Naive thymus-derived CD4-positive, alpha-beta T cell (primary cell): ENCODE measurements at places on chromosomes 7 and 10. TPM values are rescaled to one million over a fixed set of nuclear protein-coding genes. Genes with fewer than 3 reads are reported as not detected.

DNA sequence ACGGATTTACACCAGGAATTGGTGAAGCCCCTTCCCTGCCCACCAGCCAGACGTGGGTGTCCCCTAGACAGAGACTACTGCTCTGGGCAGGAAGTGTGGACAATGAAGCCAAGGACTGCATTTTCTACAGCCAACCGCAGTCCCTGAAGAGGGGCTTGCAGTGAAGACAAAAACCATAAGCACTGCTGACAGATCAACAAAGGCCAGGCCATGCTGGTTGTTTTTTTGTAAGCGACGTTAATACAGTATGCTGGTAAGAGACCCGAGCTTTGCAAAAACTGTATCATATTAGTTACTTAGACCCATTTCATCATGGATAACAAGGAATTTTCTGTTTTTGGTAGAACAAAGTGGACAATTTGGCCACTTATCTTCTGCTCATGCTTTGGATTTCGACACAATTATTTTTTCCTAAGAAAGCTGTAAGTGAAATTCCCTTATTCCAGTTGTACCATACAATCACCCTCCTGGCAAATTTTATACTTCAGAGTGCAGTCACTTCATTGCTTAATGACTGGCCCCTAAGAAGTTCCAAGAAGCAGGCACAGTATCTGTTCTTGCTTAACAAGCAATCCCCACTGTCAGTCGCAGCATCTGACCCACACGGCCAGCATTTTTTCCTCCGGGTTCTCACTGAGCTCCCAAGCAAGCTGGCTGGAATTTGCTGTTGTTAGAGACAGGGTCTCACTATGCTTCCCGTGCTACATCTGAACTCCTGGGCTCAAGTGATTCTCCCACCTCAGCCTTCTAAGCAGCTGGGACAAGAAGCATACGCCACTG is 163.5 kb downstream of the PARD3 start:
- H3K36me3 ChIP-seq = no peaks in the 10 kb centered on the region
- H3K4me3 ChIP-seq = no peak overlapping the region
- no peak overlapping the region for H3K27ac ChIP-seq
- H3K4me1 ChIP-seq = no peaks in the 10 kb centered on the region
- no peaks in the 10 kb centered on the region for H3K27me3 ChIP-seq

HOXA4 gene
- not detected for total RNA-seq

DNA sequence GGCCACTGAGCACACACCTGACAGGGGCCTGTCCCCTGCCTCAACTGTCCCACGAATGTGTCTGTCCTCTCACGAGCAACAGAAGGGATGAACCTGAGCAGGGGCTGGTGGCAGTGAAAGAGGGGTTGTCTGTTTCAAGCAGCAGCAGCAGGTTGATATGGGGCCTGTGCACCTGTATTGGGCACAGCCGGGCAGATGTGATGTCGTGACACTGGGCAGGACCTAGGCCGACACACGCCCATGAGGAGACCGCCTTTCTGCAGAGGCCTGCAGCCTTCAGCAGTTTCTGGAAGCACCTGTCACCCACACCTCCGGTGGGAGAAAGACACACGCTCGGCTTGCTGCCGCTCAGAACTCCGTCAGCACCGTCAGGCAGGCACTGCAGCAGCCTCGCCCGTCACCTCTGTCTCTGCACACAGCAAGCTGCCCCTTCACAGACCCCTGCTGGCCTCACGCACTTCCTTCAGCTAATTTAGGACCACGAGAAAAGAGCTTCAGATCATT is 48.5 kb downstream of the AMZ1 start:
- H3K27me3 ChIP-seq = no peaks in the 10 kb centered on the region
- no peak for DNase-seq
- no peaks in the 10 kb centered on the region for H3K4me1 ChIP-seq

DNA sequence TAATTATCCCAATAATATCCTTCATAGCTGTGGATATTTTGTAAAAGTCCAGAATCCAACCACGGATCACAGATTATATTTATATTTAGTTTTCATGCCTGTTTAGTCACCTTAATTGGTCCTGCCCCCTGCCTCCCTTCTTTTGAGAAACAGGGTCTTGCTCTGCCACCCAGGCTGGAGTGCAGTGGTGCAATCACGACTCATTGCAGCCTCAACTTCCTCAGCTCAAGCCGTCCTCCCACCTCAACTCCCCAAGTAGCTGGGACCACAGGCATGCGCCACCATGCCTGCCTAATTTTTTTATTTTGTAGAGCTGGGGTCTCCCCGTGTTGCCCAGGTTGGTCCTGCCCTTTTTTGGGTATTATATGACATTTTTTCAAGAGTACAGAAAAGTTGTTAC is 129.4 kb downstream of the KAT6B start:
- H3K27ac ChIP-seq = no peak overlapping the region
- H3K4me1 ChIP-seq = no peaks in the 10 kb centered on the region
- no peaks in the 10 kb centered on the region for H3K36me3 ChIP-seq
- DNase-seq = no peak

GRCh38 chr7:27160145-27160545 is 3.7 kb upstream of the HOXA7 start:
- DNase-seq = no peak
- peaks cover 28% of the 10 kb centered on the region for H3K27me3 ChIP-seq
- no peaks in the 10 kb centered on the region for H3K36me3 ChIP-seq

- H3K4me1 ChIP-seq = no peaks in the 10 kb centered on the region
- no peak for DNase-seq
- no peaks in the 10 kb centered on the region for H3K36me3 ChIP-seq
- H3K27ac ChIP-seq = no peak overlapping the region
Observed at GRCh38 chr7:120070201-120070600, 202.8 kb upstream of the KCND2 start.

- DNase-seq = no peak
- H3K27me3 ChIP-seq = no peaks in the 10 kb centered on the region
- no peak overlapping the region for H3K4me3 ChIP-seq
- no peak overlapping the region for H3K27ac ChIP-seq
Observed at GRCh38 chr7:149787428-149788299, 14.3 kb upstream of the ZNF467 start.

- no peaks in the 10 kb centered on the region for H3K27me3 ChIP-seq
- no peak for DNase-seq
- H3K27ac ChIP-seq = no peak overlapping the region
- H3K4me1 ChIP-seq = no peaks in the 10 kb centered on the region
- H3K36me3 ChIP-seq = no peaks in the 10 kb centered on the region
Observed at GRCh38 chr10:44416936-44417335, 32.0 kb upstream of the CXCL12 start.

KNDC1 gene
- total RNA-seq = 3.6 TPM

EGFR gene
- 0.16 TPM for total RNA-seq

DNA sequence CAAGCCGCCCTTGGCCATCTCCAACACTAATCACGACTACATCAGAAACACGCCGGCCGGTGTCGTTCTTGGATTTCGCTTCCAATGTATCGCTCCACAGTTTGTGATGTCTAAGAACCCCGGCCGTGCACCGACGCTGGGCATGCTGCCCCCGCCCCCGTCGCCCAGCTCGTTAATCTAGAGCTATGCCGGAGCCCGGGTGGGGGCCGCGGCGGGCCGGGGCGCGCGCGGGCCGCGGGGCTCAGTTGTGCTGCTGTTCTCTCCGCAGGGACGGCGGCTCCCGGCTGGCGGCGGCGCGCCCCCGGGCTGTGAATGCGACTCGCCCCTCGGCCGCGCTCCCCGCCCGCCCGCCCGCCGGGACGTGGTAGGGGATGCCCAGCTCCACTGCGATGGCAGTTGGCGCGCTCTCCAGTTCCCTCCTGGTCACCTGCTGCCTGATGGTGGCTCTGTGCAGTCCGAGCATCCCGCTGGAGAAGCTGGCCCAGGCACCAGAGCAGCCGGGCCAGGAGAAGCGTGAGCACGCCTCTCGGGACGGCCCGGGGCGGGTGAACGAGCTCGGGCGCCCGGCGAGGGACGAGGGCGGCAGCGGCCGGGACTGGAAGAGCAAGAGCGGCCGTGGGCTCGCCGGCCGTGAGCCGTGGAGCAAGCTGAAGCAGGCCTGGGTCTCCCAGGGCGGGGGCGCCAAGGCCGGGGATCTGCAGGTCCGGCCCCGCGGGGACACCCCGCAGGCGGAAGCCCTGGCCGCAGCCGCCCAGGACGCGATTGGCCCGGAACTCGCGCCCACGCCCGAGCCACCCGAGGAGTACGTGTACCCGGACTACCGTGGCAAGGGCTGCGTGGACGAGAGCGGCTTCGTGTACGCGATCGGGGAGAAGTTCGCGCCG is 1.9 kb downstream of the VWC2 start:
- DNase-seq = no peak
- H3K4me1 ChIP-seq = no peaks in the 10 kb centered on the region
- H3K27ac ChIP-seq = no peak overlapping the region

DNA sequence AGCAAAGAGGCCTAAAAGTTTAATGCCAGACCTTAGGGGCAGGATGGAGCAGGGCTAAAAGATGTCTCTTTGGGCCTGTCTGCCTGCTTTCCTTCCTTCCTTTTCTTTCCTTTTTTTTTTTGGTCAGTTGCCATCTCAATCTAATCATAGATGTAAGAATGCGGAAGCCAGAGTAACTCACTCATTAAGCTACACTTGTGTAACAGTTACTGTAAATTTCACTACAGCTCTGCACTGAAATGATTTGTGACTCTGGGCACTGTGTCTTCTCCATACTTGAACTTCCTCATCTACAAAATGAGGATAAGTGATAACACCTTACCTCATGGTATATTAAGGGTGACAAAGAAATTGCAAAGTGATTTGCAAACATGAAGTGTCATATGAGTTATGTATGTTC is 75.5 kb upstream of the AGK start:
- no peaks in the 10 kb centered on the region for H3K4me1 ChIP-seq
- no peaks in the 10 kb centered on the region for H3K36me3 ChIP-seq
- no peak overlapping the region for H3K27ac ChIP-seq
- no peak for DNase-seq

DNA sequence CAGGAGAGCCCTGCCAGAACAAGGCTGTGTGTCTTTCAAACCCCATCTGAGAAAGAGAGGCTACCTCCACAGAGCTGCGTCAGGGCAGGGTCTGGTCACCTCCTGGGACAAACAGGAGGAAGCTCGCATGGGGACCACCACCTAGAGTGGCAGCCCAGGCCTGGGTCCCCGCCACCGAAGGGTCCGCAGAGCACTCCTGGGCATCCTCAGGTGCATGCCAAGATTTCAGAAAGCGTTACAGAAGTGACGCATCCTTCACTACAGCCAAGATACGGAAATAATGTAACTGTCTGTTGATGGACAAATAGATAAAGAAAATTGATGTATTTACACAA is 42.6 kb downstream of the GSDME start:
- H3K27me3 ChIP-seq = no peaks in the 10 kb centered on the region
- no peak overlapping the region for H3K27ac ChIP-seq
- no peak overlapping the region for H3K4me3 ChIP-seq
- no peaks in the 10 kb centered on the region for H3K36me3 ChIP-seq
- DNase-seq = no peak

DNA sequence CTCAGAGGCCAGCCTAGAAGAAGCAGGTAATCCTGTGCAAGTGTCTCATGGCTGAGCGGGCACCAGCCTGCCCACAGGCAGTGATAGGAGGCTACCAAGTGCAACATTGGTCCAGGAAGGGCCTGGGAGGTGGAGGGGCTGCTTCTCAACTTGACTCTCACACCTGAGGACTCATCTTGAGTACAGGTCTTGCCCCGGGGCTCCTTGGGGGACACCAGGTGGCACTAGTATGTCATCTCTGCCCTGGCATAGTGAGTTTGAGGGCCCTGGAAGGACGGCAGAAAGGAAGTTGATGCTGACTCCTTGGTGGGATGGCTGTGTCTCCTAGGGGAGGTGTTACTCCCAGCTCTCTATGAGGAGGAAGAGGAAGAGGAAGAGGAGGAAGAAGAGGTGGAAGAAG is 2.3 kb downstream of the CCDC136 start:
- H3K27me3 ChIP-seq = no peaks in the 10 kb centered on the region
- H3K36me3 ChIP-seq = no peaks in the 10 kb centered on the region
- H3K27ac ChIP-seq = no peak overlapping the region
- peaks cover 3% of the 10 kb centered on the region for H3K4me1 ChIP-seq
- DNase-seq = no peak

OAT gene
- 44.6 TPM for total RNA-seq

- no peaks in the 10 kb centered on the region for H3K36me3 ChIP-seq
- no peaks in the 10 kb centered on the region for H3K4me1 ChIP-seq
- no peaks in the 10 kb centered on the region for H3K27me3 ChIP-seq
- H3K4me3 ChIP-seq = no peak overlapping the region
- no peak for DNase-seq
Observed at GRCh38 chr10:97999066-97999922, 31.1 kb downstream of the CRTAC1 start.

GRCh38 chr7:142760071-142760642 is 10.6 kb upstream of the PRSS2 start:
- no peaks in the 10 kb centered on the region for H3K36me3 ChIP-seq
- no peak for DNase-seq
- no peaks in the 10 kb centered on the region for H3K4me1 ChIP-seq
- H3K27me3 ChIP-seq = no peaks in the 10 kb centered on the region
- no peak overlapping the region for H3K27ac ChIP-seq

- peaks cover under 1% of the 10 kb centered on the region for H3K4me1 ChIP-seq
- H3K4me3 ChIP-seq = no peak overlapping the region
- no peak overlapping the region for H3K27ac ChIP-seq
- no peaks in the 10 kb centered on the region for H3K27me3 ChIP-seq
- no peaks in the 10 kb centered on the region for H3K36me3 ChIP-seq
- no peak for DNase-seq
Observed at GRCh38 chr7:77433901-77434300, 17.8 kb upstream of the GSAP start.

DNA sequence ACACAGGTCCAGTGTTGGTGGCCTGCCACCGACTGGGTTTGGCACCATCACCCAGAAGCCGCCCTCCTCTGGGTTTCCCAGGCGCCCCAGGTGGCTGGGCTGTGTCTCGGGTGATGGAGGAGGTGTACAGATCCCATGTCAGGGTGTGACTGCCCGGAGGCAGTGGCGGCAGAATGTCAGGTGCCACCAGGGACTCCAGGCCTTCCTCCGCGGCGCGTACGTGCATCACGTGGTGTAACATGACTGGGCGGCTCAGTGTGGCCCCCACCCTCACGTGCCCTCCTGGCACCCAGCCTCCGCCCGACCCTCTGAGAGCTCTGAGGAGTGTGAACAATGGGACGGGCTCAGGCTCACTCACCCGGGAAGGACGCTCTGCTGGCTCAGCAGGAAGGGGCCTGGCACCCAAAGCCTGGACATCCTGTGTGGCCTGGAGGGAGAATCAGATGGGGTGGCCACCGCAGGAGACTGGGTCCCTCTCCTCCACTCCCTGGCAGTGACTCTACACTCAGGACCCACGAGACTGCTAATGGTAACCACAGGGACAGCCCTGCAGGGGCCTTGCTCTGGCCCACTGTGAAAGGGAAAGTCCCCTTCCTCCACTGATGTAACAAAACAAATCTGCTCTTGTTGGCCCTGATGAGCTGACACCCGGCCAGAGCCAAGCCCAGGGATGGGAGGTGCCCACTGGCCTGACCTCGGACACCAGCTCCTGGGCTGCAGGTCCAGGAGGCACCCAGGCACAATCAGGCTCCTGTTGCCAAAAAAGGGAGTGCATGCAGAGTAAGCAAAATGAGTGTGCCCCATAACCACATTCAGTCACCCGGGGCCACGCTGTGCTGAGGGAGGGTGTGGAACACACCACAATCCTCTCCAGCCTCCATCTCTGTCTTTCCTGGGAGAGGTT is 164.8 kb downstream of the PRKAG2 start:
- H3K4me1 ChIP-seq = no peaks in the 10 kb centered on the region
- H3K4me3 ChIP-seq = no peak overlapping the region
- H3K27ac ChIP-seq = no peak overlapping the region
- no peaks in the 10 kb centered on the region for H3K27me3 ChIP-seq
- H3K36me3 ChIP-seq = peaks cover 15% of the 10 kb centered on the region
